ENCODE measurements at places on chromosomes 7 and 10.

GRCh38 chr10:97532935-97533671 is 34.4 kb downstream of the UBTD1 start:
- DNase-seq, result no peak

- no peak for DNase-seq
These were observed 134.5 kb downstream of the NRBF2 start for GRCh38 chr10:63267414-63268148.

- no peak for DNase-seq
These were observed 4.7 kb upstream of the LMBR1 start for GRCh38 chr7:156897673-156898072.

- DNase-seq, result no peak
These were observed 10.0 kb downstream of the PITRM1 start for GRCh38 chr10:3162533-3162932.

- no peak for DNase-seq
These were observed 729.9 kb downstream of the ZWINT start for GRCh38 chr10:55631071-55631654.

- DNase-seq, result no peak
These were observed 81.0 kb upstream of the PRSS58 start for GRCh38 chr7:142338633-142339501.

DNA sequence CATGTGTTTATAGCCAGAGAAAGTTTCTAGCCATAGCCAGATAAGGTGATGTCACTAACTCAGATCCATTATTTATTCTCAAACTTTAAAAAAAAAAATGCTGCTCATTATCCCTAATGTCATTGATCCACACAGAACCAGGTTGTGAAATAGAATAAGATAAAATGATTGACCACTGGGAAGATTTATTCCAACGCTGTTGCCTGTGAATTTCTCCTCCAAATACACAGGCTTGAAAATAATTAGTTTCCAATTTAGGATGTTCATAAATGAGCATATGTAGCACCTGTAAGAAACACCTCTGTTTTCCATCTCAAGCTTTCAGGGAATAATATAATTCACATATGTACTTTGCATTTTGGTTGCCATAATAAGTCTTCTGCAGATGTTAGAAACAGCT is 283.1 kb upstream of the DKK1 start:
- no peak for DNase-seq

GRCh38 chr7:27575613-27576012 is 87.1 kb downstream of the HIBADH start:
- no peak for DNase-seq

DNA sequence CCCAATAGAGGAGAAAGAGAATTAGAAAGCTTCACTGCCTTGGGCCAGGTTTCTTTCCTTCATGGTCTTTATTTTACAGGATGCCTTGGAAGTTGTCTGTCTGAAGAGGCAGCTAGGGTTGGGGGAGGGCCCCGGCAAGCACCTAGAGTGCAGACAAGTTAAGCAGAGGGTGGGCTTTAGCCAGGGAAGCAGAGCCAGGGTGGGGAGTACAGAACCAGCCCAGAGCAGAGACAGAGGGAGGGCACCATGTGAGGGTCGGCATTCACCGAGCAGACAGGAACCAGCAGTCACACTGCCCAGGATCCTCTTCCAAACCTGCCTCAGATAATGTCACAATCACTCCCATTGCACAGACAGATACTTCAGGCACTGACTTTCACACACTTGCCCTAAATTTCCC is 75.9 kb downstream of the ADARB2 start:
- no peak for DNase-seq

DNA sequence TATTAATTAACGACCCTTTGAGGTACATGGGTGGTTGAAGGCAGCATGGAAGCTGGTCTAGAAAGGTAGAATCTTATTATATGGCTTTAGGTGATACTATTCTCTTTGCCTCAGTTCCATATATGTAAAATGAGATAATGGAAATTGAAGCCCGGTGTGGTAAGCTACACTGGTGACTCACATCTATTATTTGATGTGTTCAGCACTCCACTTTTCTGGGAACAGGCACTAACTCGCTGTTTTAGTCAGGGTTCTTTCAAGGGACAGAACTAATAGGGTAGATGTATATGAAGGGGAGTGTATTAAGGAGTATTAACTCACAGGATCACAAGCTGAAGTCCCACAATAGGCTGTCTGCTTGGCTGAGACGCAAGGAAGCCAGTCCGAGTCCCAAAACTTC is 4.4 kb upstream of the TRUB1 start:
- no peak for DNase-seq

DNA sequence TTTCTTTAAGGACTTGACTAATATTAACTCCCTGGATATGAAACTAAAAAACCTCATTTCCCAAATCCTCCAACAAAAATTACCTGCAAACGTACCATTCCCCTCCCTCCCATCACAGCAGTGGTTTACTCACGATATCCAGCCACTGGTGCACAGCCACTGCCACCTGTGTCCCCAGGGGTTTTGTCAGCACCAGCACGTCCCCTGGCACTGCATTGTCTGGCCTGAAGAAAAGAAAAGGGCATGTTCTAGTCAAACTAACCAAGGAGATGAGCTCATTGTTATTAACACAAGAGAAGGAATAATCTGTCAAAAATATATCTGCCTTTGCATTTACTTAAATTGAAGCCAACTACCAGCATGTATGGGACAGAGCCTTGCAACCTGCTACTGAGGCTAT is 18.5 kb downstream of the SEPHS1 start:
- no peak for DNase-seq

- DNase-seq, result no peak
These were observed 1.0 kb downstream of the ACSL5 start for GRCh38 chr10:112374724-112375541.

DNA sequence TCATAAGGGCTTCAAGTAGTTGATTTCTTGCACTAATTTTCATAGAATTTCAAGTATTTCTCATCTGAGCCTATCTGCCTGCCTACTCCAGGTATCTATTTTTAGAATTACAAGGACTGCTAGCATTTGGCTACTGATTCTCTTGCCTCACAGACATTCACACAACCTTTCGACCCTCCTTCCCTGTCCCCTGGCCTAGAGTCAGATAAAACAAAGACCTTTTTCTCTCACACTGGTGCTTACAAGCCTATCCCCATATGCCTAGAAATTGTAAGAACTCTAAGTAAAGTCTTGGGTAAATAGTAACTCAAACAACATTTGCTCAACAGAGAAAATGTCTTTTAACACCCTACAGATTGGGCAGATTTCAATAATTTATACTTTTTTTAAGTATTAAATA is 6.3 kb downstream of the GPAM start:
- DNase-seq, result no peak

DNA sequence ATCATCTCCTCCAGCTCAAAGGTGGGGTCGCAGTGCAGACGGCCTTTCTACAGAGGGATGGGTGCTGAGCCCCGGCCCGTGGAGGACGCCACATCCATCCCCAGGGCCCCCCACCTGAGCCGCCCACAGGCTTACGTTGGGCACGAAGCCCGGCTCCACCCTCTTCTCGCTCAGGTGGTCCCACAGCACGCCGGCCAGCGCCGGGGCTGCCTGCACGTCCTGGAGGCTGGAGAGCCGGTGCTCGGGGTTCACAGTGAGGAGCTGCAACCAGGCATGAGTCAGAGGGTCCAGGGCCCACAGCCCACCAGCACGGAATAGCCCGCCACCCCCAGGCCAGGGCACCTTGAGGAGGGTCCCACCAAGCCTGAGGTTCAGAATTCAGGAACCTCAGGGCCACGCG is 36.0 kb downstream of the DPYSL4 start:
- no peak for DNase-seq

GRCh38 chr10:123205041-123205440 is 50.8 kb downstream of the BUB3 start:
- DNase-seq, result no peak

GRCh38 chr10:10500937-10501336 is 516.7 kb upstream of the CELF2 start:
- no peak for DNase-seq

GRCh38 chr10:46550076-46550790 is 6.2 kb downstream of the GPRIN2 start:
- no peak for DNase-seq

- no peak for DNase-seq
These were observed 172.5 kb upstream of the SVIL start for GRCh38 chr10:29807163-29807806.

GRCh38 chr10:33818343-33818742 is 483.9 kb upstream of the NRP1 start:
- no peak for DNase-seq

DNA sequence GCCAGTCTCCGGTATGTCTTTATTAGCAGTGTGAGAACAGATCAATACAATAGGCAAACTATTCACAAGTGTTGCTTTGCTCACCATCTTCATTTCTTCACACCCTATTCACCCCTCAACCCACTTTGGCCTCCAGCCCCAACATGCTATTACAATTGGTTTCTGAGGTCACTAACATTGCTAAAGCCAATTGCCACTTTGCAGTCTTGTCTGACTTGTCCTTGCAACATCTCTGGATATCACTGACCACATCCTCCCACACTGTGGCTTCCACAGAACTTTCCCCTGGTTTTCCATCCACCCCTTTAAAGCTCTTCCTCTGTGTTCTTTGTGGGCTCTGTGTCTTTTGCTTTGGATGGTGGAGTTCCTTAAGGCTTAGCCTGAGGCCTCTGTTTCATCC is 5.2 kb upstream of the APBB1IP start:
- DNase-seq, result no peak

- DNase-seq, result no peak
These were observed 244.4 kb downstream of the ZWINT start for GRCh38 chr10:56116684-56117083.

GRCh38 chr10:123491364-123491763 is 174.8 kb upstream of the GPR26 start:
- DNase-seq, result no peak

- no peak for DNase-seq
These were observed 1.5 kb upstream of the C10orf95 start for GRCh38 chr10:102452672-102453340.

- DNase-seq, result no peak
These were observed 92.1 kb downstream of the GRB10 start for GRCh38 chr7:50690541-50691011.

GRCh38 chr10:95531994-95532399 is 29.2 kb downstream of the SORBS1 start:
- no peak for DNase-seq

DNA sequence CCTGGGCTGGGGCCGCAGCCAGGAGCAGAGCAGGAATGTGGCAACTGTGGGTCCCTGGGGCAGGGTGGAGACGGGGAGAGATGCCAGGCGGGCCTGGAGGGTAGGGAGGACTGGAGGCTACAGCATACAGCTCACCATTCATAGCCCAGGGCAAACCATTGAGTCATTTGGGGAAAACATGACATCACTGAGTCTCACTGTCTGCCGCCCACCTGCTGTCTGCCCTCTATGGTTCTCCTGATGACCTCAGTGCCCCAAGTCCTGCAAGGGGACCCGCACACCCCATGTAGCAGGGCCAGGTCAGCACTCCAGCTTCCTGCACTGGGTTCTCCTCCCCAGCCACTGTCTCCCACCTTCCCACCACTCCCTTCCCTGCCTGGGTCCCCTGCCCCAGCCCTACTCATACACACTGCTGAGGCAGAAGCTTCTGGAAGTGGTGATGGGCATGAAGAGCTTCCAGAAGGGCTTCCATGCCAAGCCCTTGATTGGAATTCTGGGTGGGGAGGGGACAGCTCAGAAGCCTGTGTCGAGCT is 10.4 kb downstream of the CHST3 start:
- no peak for DNase-seq

DNA sequence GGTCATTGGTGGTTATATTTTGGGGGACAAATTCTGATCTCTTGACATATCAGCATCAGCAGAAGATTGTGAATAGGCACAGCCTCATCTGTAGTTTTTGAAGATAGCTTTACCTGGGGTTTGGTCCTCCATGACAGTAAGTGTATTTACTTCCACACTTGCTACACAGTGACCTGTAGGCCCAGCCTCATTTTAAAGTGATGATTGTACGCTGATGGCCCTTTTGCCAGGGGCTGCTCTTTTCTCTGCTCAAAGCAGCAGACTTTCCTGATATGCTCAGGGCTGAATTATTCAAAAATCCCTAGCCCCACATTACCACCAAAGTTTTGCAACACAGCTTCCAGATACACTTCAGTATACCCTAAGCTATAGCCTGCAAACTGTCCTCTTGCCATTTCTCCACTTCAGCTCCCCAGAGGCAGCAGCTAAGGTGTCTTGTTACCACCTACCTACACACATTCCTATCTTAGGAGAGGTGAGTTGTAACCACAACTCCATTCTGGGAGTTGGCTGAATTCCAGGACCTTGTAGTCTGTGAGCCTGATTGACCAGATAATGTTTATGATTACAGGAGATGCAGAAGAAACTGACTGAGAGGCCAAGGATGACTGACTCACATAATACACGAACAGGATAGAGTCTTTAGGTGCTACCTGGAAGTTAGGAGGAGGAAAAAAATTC is 6.0 kb downstream of the ASB4 start:
- peak; percentile 26 for DNase-seq

- no peak for DNase-seq
These were observed 18.8 kb downstream of the SGPL1 start for GRCh38 chr10:70834441-70835151.

GRCh38 chr7:73891178-73891885 is 30.4 kb downstream of the TMEM270 start:
- no peak for DNase-seq

- no peak for DNase-seq
These were observed 118.8 kb upstream of the SFMBT2 start for GRCh38 chr10:7529638-7530037.

GRCh38 chr10:51972733-51973346 is 273.4 kb upstream of the CSTF2T start:
- no peak for DNase-seq

DNA sequence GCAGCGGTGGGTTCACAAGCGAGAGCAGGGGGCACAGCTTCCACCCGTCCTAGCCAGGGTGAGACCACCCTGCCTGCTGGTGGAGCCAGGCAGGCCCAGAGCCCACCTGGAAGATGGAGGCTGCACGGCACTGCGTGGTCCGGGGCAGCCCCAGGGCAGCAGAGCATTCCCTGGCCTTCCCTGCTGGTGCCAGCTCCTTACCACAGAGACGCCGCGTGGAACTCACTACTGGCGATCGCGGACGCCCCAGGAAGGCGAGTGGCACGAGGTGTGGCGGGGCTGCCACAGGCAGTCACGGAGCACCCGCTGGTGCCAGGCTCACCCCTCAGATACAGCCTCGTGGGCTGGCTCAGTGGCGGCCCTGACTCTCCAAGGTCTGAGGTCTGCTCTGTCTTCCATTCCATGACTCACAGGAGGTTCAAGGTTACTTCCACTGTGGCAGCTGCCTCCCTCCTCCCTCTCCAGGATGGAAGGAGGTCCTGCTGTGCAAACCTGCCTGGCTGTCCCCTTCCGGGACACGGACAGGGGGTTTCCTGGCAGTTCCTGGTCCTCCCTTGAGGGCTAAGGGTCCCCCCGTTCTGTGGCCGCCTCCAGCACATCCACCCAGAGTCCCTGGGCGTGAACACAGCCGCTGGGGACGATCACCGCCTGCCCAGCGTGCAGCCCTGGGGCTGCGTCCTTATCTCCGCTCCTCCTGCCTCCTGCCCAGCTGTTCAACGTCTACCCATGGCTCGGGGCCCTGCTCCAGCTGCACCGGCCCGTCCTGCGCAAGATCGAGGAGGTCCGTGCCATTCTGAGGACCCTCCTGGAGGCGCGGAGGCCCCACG is 3.1 kb downstream of the CYP2W1 start:
- DNase-seq, result no peak
